ENCODE measurements at places on chromosomes 1 and 21.

- no peak for DNase-seq
These were observed 11.8 kb downstream of the ACOT11 start for GRCh38 chr1:54559771-54560231.

- DNase-seq, result no peak
These were observed 372.0 kb downstream of the RPS6KC1 start for GRCh38 chr1:213423041-213423440.

DNA sequence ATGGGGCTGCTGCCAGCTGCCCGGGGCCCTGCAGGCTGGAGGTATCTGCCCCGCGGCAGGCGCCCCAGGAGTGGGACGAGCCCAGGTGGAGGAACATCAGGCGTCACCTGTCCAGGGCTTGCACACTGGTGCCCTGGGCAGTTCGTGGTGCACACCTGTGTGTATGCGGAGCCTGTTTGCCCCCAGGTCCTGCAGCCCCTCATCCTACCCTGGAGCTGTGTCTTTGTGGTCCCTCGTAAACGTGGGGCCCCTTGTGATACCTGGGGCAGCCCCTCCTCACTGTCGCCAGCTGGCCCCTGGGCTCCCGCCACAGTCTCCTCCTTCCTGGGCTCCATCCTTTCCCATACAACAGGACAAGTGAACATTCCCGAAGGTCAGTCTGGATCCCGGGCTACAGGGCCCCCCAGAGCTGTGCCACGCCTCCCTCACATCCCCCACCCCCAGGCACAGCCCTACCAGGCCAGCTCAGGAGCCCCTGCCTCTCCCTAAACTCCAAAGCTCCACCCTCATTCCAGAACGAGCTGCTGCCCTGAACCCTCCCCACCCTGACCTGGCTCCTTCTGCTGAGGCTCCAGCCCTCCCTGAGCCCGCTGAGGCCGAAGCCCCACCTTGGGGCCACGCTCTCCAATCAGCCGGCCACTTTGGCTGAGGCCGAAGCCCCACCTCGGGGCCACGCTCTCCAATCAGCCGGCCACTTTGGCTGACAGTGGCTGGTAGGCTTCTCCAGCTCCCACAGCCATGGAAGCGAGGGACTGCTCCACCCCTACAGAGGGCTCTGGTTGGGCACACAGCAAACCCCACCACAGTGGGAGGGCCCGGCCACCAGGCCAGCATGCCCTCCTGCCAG is 42.6 kb downstream of the UBE2G2 start:
- DNase-seq, result no peak

DNA sequence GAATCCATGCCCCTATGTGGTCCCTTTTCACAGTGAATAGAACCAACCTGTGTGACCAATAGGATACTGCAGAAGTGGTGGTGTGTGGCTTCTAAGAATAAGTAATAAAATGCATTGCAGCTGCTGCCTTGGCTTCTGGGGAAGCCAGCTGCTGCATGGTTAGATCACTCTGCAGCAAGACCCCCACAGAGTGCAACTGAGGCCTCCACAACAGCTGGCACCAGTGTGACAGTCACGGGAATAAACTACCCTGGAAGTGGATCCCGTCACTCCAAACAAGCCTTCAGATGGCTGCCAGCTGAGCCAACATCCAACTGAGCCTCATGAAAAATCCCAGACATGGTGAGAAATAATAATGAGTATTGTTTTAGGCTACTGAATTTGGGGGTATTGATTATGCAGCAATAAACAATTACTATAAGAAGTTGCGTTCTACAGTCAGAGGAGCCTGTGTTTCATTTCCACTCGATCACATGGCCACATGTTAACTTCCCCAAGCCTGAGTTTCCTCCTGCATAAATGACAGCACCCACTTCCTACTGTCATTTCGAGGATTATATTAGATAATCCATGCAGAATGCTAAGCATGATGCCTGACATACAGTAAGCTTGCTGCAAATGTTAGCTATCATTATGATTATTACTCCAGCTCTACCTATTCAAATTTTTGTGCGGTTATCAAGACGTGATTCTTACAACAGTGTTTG is 20.8 kb upstream of the COG2 start:
- no peak for DNase-seq

DNA sequence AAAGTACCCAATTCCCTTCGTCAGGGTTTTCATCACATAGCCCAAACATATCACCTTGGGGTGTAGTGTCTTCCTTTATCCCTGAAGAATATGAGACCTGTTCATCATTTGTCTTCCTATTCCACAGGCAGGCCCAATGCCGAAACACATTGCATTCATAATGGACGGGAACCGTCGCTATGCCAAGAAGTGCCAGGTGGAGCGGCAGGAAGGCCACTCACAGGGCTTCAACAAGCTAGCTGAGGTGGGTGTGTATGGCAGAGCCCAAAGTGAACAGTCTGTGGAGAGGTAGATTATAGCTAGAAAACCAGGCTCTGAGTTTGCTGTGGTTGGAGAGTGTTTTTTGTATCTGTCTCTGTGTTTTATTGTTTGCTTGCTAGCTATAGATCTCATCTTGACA is 5.9 kb downstream of the DHDDS start:
- DNase-seq, result no peak

Measured in cortex of kidney (tissue), 1 donor.